Muscle of leg (tissue), 16 donors: ENCODE measurements at places on chromosomes 2 and 18. TPM values are rescaled to one million over a fixed set of nuclear protein-coding genes. Genes with fewer than 3 reads are reported as not detected.

- H3K27ac ChIP-seq = no peak overlapping the region
- no peak for DNase-seq
- no peak overlapping the region for H3K4me3 ChIP-seq
- H3K4me1 ChIP-seq = no peaks in the 10 kb centered on the region
Observed at GRCh38 chr2:60118061-60118460, 435.4 kb downstream of the BCL11A start.

DNA sequence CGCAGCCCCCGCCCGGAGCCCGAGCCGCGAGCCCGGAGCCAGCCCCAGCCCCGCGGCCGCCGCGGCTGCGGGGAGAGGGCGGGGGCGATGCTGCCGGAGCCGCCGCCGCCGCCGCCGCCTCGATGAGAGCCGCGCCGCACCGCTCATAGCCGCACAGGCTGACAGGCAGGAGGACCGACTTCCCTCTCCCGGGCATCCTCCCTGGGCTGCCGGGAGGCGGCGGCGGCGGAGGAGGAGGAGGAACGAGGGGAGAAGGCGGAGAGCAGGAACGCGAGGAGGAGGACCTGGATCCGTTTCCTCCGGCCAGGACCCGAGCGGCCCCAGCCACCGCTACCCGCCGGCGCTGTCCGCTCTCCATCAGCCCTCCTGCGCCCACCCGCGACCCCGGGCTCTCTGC, 370 bp downstream of the KLHL29 start:
- peaks cover 49% of the 10 kb centered on the region for H3K27me3 ChIP-seq
- H3K27ac ChIP-seq = no peak overlapping the region
- H3K4me1 ChIP-seq = peaks cover 20% of the 10 kb centered on the region
- peak overlapping the region; percentile 64 for H3K4me3 ChIP-seq
- DNase-seq = peak; percentile 71
- H3K36me3 ChIP-seq = no peaks in the 10 kb centered on the region

- no peak overlapping the region for H3K4me3 ChIP-seq
- peaks cover 2% of the 10 kb centered on the region for H3K27me3 ChIP-seq
- H3K36me3 ChIP-seq = no peaks in the 10 kb centered on the region
- no peaks in the 10 kb centered on the region for H3K4me1 ChIP-seq
Observed at GRCh38 chr2:102346381-102347130, 9.0 kb upstream of the IL18R1 start.

- no peaks in the 10 kb centered on the region for H3K27me3 ChIP-seq
- H3K27ac ChIP-seq = peak overlapping the region; percentile 87
- no peak overlapping the region for H3K4me3 ChIP-seq
- H3K4me1 ChIP-seq = peaks cover 57% of the 10 kb centered on the region
- H3K36me3 ChIP-seq = no peaks in the 10 kb centered on the region
- DNase-seq = peak; percentile 72
Observed at GRCh38 chr2:239326831-239327535, 73.8 kb downstream of the HDAC4 start.

GRCh38 chr18:58611395-58612131, 17.3 kb downstream of the ALPK2 start:
- no peaks in the 10 kb centered on the region for H3K36me3 ChIP-seq
- H3K27me3 ChIP-seq = peaks cover 8% of the 10 kb centered on the region
- H3K27ac ChIP-seq = no peak overlapping the region
- no peaks in the 10 kb centered on the region for H3K4me1 ChIP-seq

DNA sequence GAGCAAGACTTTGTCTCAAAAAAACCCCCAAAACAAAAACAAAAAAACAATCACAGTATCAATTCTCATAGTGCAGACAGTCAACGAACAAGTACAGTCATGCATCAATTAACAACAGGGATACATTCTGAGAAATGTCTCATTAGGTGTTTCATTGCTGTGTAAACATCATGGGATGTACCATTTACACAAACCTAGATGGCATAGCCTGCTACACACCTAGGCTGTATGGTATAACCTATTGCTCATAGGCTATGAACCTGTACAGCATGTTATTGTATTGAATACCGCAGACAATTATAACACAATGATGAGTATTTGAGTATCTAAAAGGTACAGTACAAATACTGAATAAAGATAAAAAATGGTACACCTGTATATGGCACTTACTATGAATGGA, 67.8 kb upstream of the LMAN1 start:
- H3K4me3 ChIP-seq = no peak overlapping the region
- H3K27me3 ChIP-seq = no peaks in the 10 kb centered on the region
- peaks cover 12% of the 10 kb centered on the region for H3K4me1 ChIP-seq
- no peaks in the 10 kb centered on the region for H3K36me3 ChIP-seq
- H3K27ac ChIP-seq = no peak overlapping the region
- no peak for DNase-seq

- no peak overlapping the region for H3K27ac ChIP-seq
- H3K36me3 ChIP-seq = no peaks in the 10 kb centered on the region
- H3K27me3 ChIP-seq = no peaks in the 10 kb centered on the region
- H3K4me1 ChIP-seq = peaks cover 11% of the 10 kb centered on the region
Observed at GRCh38 chr2:118971245-118972122, 29.5 kb downstream of the MARCO start.

- H3K36me3 ChIP-seq = no peaks in the 10 kb centered on the region
- DNase-seq = no peak
- peak overlapping the region; percentile 42 for H3K27ac ChIP-seq
- H3K4me1 ChIP-seq = peaks cover 25% of the 10 kb centered on the region
- H3K4me3 ChIP-seq = no peak overlapping the region
- H3K27me3 ChIP-seq = no peaks in the 10 kb centered on the region
Observed at GRCh38 chr18:80197528-80197927, 49.8 kb downstream of the PARD6G start.

DNA sequence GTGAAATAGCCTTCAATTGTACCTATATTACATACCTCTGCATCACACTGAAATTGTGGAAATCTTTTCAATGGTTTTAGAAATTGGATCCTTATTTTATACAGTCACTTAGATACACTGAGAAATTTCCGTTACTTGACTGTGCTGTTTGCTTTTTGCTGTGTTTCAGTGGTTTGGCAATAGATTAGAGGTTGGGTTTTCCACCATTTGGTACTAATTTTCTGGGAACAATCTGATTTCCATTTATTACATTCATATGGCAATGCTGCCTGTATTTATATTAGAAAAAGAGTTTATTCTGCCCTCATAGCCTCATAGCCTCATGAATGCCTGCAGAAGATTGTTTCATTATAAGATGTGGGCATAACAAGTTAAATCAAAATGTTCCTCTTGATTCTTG, 285.0 kb downstream of the GULP1 start:
- no peaks in the 10 kb centered on the region for H3K36me3 ChIP-seq
- H3K4me1 ChIP-seq = no peaks in the 10 kb centered on the region
- no peaks in the 10 kb centered on the region for H3K27me3 ChIP-seq
- H3K4me3 ChIP-seq = no peak overlapping the region

GRCh38 chr2:197556456-197556855, 40.6 kb downstream of the MOB4 start:
- no peaks in the 10 kb centered on the region for H3K4me1 ChIP-seq
- H3K36me3 ChIP-seq = peaks cover 16% of the 10 kb centered on the region
- no peak overlapping the region for H3K4me3 ChIP-seq
- peak; percentile 95 for DNase-seq

DNA sequence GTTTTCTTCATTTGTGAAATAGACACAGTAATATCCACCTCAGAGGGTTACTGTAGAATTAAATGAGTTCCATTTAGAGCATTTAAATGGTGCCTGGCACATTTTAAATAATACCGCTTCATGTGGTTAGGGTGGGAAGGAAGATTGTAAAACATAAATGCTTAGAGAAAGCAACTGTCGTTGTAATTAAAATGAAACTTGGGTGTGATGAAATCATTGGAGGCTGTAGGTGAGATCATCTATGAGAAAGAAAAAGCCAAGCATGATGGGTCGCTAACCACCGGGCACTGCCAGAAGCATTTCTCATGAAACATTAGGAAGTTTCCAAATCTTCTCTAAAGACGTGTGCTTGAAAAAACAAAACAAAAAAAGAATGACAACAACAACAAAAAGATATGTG, 8.2 kb upstream of the SLC39A10 start:
- no peak overlapping the region for H3K27ac ChIP-seq
- no peaks in the 10 kb centered on the region for H3K27me3 ChIP-seq
- H3K36me3 ChIP-seq = no peaks in the 10 kb centered on the region
- H3K4me1 ChIP-seq = no peaks in the 10 kb centered on the region

DNA sequence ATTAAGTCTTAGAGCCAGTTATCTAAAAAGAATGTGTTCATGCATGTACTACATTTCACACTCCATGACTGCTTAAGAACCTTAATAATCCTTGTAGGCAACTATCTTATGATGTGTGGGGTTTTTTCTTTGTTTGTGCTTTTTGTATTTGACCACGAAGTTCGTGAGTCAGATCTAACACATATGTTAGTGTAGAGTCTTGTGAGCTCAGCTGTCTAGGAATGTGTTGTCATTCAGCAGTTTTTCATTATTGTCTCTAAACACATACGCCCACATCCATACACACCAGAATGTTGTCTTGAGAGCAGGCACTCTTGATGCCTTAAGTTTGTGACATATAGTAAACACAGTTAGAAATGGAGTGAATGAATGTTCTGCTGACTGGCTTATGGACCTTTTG, 38.4 kb downstream of the CAB39 start:
- no peaks in the 10 kb centered on the region for H3K4me1 ChIP-seq
- no peak overlapping the region for H3K27ac ChIP-seq
- H3K27me3 ChIP-seq = no peaks in the 10 kb centered on the region

DNA sequence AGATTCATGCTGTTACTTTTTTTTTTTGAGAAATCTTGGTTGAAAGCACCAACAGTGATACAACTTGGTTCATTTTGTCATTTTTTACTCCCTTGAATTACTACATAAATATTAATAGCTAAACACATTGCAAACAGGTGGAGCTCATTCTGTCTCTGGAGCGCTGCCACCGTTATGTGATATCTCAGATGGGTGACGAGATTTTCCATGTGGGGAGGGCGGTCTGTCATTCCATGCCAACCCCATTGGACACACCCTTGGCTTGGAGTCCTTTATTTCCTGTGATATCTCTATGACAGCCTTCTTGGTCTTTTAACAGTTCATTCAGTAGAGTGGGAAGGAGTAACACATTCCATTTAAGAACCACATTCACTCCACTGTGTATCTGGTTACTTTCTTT, 794.8 kb downstream of the SATB2 start:
- H3K4me3 ChIP-seq = no peak overlapping the region
- H3K27ac ChIP-seq = peak overlapping the region; percentile 83
- peak; percentile 82 for DNase-seq
- peaks cover 4% of the 10 kb centered on the region for H3K4me1 ChIP-seq
- H3K27me3 ChIP-seq = no peaks in the 10 kb centered on the region

DNA sequence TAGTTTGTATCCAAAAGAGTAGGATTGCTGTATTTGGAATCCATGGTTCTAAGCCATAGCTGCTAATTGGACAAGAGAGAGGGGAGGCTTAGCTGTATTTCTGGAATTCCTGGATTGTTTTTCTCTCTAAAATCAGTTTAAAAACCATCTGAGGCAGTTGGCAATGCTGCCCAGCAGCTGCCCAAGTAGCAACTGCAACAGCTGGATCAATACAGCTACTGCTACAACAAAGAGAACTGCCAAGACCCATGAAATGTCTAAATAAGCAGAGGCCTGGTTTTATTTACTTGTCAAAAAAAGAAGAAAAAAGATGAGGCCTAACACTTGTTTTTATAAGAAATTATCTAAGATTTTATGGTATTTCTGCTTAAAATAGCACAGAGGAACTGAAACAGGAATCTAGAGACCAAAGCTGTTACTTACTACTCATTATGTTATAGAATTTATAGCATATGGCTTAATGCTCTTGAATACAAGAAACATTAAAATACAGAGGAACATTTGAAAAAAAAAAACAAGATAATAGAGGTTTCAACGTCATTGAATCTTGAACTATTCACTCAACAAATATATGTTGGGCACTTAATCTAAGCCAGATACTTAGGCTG, 39.1 kb downstream of the TMEFF2 start:
- H3K36me3 ChIP-seq = no peaks in the 10 kb centered on the region
- peak; percentile 86 for DNase-seq
- no peaks in the 10 kb centered on the region for H3K27me3 ChIP-seq
- peak overlapping the region; percentile 64 for H3K27ac ChIP-seq
- no peak overlapping the region for H3K4me3 ChIP-seq
- peaks cover 4% of the 10 kb centered on the region for H3K4me1 ChIP-seq

DNA sequence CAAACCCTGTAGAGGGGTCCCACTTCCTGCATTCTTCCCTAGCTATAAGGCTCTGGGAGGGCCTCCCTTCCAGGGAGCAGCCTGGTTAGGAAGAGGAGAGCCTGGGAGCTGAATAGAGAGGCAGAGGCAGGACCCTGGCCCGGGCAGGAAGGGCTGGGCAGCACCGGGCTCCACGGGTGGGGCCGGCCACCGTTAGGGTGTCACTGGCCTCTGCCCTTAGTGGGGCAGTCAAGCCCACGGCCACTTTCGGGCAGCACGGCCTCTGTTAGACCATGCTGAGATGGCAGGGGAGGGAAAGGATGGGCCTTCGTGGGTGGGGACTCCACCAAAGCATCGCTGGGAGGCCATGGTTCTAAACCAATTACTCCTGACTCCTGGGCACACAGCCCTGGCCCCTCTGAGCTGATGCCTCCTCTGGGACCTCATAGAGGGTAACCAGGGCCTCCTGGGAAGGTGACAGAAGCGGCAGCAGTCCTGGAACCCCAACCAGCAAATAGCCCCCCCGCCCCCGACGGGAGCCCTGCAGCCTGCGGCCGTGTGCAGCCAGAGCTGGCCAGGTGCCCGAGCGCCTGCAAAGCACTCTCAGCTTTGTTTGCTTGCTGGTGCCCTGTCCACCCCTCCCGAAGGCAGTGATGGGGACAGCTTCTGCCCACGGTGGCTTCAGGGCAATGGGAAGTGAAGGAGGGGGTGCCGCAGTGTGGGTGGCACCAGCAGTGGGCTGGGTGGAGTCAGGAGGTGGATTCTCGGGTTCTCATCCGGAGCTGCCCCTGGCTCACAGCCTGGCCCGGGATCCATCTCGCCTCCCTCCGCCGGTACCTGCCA, 16.3 kb upstream of the HPCAL1 start:
- no peak overlapping the region for H3K27ac ChIP-seq
- H3K36me3 ChIP-seq = no peaks in the 10 kb centered on the region
- no peaks in the 10 kb centered on the region for H3K27me3 ChIP-seq
- H3K4me1 ChIP-seq = peaks cover 29% of the 10 kb centered on the region
- peak; percentile 16 for DNase-seq
- no peak overlapping the region for H3K4me3 ChIP-seq

GRCh38 chr2:177529166-177529565, 136.6 kb downstream of the AGPS start:
- H3K36me3 ChIP-seq = no peaks in the 10 kb centered on the region
- no peak for DNase-seq
- no peaks in the 10 kb centered on the region for H3K27me3 ChIP-seq
- no peak overlapping the region for H3K27ac ChIP-seq
- H3K4me3 ChIP-seq = no peak overlapping the region

DNA sequence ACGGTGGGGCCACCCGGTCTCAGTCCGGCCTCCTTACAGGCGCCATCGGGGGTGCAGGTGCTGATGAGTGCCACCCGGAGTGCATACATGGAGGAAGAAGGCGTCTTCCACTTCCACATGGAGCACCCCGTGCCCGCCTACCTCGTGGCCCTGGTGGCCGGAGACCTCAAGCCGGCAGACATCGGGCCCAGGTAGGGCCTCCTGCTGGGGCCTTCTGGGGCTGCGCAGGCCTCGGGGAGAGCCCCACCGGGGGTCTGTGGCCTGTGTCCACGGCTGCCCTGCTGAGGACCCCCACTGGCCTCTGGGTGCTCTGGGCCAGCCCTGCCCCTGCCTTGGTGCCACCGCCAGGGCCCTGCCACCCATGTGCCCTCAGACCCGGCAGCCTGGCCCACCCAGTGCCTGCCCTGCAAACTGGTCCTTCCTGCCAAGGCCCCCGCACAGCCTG, 4.8 kb downstream of the RNPEPL1 start:
- peaks cover 15% of the 10 kb centered on the region for H3K4me1 ChIP-seq
- H3K27ac ChIP-seq = no peak overlapping the region
- no peak overlapping the region for H3K4me3 ChIP-seq
- no peak for DNase-seq
- peaks cover 43% of the 10 kb centered on the region for H3K36me3 ChIP-seq

The ASB18 gene
- total RNA-seq = 4.7 TPM

The ABHD1 gene
- 0.09 TPM for total RNA-seq

The PPP1R1C gene
- 0.40 TPM for total RNA-seq

The LHCGR gene
- total RNA-seq = 0.44 TPM

The RIT2 gene
- not detected for total RNA-seq

The TPO gene
- 0.18 TPM for total RNA-seq

The SPP2 gene
- not detected for total RNA-seq

The MAPK4 gene
- total RNA-seq = 4.7 TPM
